Left lung (tissue), 14 donors: ENCODE measurements at places on chromosomes 1 and 21. TPM values are rescaled to one million over a fixed set of nuclear protein-coding genes. Genes with fewer than 3 reads are reported as not detected.

DNA sequence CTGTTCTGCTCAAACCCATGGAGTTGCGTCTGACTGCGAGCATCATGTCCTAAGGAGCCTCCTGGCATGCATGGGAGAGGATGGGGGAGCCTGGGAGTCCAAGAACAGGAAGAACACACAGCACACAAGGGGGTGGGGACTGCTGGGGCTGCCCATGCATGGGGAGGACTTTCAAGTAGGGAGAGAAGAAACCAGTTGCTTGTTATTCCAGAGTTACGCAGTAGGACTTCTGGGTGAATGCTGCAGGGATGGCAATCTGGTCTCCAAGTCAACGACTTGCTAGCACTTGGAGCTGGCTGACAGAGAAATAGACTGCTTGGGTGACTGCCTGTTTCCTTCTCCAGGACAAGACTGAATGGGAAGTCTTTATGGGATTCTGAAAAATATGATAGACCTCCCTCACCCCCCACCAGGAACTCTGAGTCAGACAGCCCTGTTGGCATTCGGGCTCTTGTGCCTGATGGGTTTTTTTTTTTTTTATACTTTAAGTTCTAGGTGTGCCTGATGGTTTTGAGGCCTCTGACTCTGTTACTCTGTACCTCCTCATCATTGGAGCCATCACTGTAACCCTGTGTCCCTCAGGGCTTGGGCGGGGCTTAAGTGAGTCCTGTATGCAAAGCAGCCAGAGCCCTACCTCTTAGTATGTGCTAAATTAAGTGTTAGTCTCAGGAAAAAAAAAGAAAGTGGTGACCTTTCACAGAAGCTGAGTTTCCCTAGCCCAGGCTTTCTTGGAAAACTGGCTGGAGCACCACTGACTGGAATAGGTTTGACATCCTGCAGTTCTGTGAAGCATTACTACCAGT is 30.3 kb downstream of the MAP3K21 start:
- H3K36me3 ChIP-seq: no peaks in the 10 kb centered on the region
- no peaks in the 10 kb centered on the region for H3K27me3 ChIP-seq
- DNase-seq: no peak
- no peaks in the 10 kb centered on the region for H3K4me1 ChIP-seq
- H3K4me3 ChIP-seq: no peak overlapping the region
- no peak overlapping the region for H3K27ac ChIP-seq

Gene PCP4L1
- total RNA-seq: 1.5 TPM

GRCh38 chr1:88985692-88986091 is 6.7 kb downstream of the KYAT3 start:
- DNase-seq: no peak
- no peaks in the 10 kb centered on the region for H3K36me3 ChIP-seq
- peak overlapping the region; percentile 47 for H3K27ac ChIP-seq
- no peaks in the 10 kb centered on the region for H3K27me3 ChIP-seq
- peaks cover 77% of the 10 kb centered on the region for H3K4me1 ChIP-seq

DNA sequence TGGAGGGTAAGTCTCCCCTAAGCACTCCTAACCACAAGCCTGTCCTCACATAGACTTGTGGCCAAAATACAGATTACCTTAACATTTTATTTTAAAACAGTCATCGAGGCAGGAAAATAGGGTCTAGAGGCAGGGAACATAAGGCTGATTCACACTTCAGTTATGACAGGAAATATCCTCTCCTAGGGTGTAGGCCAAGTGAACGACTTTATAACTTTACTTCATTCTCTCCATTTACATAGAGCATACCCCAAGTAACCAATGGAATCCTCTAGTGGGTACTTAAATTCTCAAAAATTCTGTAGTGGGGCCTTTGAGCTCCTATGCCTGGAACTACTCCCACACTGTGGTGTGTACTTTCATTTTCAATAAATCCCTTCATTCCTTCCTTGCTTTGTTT is 113.0 kb downstream of the WDR3 start:
- no peak overlapping the region for H3K27ac ChIP-seq
- peaks cover 4% of the 10 kb centered on the region for H3K4me1 ChIP-seq
- DNase-seq: no peak
- H3K27me3 ChIP-seq: no peaks in the 10 kb centered on the region

Gene RPRD2
- total RNA-seq: 26.2 TPM

- H3K4me3 ChIP-seq: no peak overlapping the region
- H3K27ac ChIP-seq: no peak overlapping the region
- H3K4me1 ChIP-seq: no peaks in the 10 kb centered on the region
- no peaks in the 10 kb centered on the region for H3K27me3 ChIP-seq
- no peak for DNase-seq
Observed at GRCh38 chr1:50490640-50491039, 67.4 kb upstream of the DMRTA2 start.

DNA sequence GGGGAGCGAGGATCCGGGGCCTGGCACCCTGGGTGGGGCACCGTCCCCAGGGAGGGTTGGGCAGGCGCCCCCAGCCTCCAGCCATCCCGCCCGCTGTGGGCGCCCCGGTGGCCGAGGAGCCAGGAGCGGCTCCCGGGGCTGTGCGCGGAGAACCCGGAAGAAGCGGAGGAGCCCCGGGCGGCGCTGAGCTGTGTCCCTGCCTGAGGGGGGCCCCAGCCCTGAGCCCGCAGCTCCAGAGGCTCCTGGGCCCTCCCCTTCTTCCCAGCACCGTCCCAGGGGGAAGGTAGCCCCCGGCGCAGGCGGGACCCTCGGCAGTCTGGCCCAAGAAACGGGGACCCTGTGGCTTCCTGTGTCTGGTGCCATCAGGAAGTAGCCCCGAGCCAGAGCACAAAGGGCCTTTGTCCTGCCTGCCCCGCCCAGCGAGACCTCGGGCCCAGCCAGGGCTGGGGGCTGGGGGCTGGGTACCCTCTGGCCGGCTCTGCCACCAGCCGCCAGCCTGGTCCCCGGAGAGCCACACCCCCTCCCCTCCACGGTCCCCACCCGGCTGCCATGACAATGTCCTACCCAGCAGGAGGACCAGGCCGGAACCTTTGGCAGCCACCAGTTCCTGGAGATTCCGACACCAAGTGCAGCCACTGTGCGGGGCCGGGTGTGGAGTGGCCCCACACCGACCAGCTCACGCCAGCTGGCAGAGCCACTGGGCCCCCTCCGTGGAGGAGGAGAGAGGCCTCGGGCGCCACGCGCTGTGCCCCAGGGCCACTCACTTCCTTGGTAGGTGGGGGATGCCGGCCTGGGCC is 15.6 kb upstream of the TTLL10 start:
- peaks cover 12% of the 10 kb centered on the region for H3K4me1 ChIP-seq
- peaks cover 12% of the 10 kb centered on the region for H3K27me3 ChIP-seq
- DNase-seq: no peak
- peak overlapping the region; percentile 48 for H3K4me3 ChIP-seq
- H3K36me3 ChIP-seq: no peaks in the 10 kb centered on the region

GRCh38 chr1:217091561-217091960 is 368.3 kb upstream of the ESRRG start:
- no peak overlapping the region for H3K27ac ChIP-seq
- H3K36me3 ChIP-seq: no peaks in the 10 kb centered on the region
- H3K4me3 ChIP-seq: no peak overlapping the region
- no peaks in the 10 kb centered on the region for H3K27me3 ChIP-seq

Gene MANEAL
- 8.6 TPM for total RNA-seq

- no peaks in the 10 kb centered on the region for H3K27me3 ChIP-seq
- no peak overlapping the region for H3K27ac ChIP-seq
- no peaks in the 10 kb centered on the region for H3K4me1 ChIP-seq
Observed at GRCh38 chr1:171206204-171206977, 21.3 kb downstream of the FMO2 start.
